ENCODE measurements at places on chromosomes 1 and 21.

DNA sequence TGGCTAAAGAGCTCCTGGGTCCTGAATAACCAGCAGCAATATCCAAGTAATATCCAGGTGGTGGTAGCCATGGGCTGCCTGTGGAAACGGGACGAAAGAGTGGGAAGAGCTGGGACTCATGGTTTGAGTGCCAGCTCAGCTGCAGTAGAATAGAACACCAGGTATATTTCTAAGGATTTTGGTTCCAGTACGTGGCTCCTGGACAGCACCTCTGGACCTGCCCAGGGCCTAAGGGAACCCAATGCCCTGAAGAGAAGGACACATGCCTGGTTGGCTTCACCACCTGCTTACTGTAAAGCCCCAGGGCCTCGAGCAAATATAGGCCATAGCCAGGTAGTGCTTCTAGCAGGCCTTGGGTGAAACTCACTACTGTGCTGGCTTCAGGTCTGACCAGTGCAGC is 566.7 kb downstream of the KIF26B start:
- no peak for DNase-seq

- peak; percentile 48 for DNase-seq
Measured at GRCh38 chr1:44677201-44677766, 2.8 kb downstream of the ARMH1 start.

DNA sequence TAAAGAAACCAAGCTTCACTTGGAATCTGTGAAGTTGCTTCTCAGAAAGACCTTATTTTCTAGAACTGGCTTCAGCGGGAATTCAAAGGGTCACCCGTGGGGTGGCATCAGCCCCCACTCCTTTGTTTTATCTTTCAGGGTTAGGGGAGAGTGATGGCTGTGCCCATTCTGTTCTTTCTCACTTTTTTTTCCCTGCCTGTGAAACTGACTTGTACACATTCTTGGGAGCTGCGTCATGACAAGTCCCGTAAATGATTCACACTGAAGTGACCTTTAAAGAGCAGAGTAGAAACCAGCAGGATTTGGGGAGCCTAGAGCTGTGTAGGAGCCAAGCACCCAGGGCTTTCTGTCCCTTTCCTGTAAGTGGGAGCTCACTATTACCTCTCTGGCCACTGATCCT is 43.8 kb downstream of the SLC44A3 start:
- DNase-seq = no peak

DNA sequence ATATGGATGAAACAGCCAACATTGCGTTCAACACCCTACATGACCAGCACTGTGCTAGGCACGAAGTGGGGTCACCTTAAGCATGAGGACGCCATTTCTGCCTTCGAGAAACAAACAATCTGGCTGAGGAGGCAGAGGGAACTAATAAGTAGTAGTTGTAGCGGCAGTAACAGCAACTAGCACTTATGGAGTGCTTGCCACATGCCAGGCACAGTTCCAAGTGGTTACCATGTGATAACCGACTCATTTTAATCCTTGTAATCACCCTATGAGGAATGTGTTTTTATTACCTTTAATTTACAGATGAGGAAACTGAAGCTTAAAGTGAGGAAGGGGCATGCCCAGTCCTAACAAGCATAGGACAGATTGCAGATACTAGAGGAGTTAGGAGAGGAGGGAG is 33.7 kb downstream of the KCND3 start:
- DNase-seq = no peak

- peak; percentile 45 for DNase-seq
Measured at GRCh38 chr21:32826329-32827167, 55.0 kb upstream of the PAXBP1 start.

DNA sequence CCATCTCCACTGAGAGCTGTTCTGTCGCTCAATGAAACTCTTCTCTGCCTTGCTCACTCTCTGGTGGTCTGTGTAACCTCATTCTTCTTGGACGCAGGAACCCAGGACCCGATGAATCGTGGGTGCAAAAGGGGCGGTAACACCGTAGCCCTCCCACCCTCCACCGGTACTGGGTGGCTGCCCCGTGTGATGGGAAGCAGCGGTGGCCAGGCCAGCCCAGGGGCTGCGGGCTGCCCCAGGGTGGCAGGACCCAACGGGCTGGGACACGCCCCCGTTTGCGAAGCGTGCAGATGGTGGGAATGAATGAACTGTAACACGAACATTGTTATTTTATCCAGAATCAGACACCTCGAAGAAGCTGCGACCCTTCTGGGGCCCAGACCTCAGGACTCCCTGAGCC is 92.3 kb upstream of the BACE2 start:
- DNase-seq = no peak

DNA sequence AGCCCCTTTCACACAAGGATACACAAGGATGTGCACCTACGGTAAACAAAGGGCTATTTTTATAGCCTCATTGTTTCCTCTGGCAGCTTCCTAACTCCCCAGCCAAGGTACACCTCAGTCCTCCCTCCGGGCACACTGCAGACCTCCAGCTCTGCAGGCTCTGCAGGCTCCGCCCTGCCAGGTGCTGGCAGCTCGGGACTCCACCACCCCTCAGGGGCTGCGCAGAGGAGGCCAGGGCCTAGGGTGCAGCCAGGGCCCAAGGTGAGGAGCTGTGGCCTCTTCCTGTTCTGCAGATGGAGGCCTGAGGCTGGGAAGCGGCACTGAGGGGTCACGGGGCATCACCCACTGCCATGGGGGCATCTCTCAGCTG is 19.8 kb upstream of the CLSTN1 start:
- DNase-seq = peak; percentile 34

GRCh38 chr1:243260221-243260880 is 4.5 kb downstream of the SDCCAG8 start:
- no peak for DNase-seq

DNA sequence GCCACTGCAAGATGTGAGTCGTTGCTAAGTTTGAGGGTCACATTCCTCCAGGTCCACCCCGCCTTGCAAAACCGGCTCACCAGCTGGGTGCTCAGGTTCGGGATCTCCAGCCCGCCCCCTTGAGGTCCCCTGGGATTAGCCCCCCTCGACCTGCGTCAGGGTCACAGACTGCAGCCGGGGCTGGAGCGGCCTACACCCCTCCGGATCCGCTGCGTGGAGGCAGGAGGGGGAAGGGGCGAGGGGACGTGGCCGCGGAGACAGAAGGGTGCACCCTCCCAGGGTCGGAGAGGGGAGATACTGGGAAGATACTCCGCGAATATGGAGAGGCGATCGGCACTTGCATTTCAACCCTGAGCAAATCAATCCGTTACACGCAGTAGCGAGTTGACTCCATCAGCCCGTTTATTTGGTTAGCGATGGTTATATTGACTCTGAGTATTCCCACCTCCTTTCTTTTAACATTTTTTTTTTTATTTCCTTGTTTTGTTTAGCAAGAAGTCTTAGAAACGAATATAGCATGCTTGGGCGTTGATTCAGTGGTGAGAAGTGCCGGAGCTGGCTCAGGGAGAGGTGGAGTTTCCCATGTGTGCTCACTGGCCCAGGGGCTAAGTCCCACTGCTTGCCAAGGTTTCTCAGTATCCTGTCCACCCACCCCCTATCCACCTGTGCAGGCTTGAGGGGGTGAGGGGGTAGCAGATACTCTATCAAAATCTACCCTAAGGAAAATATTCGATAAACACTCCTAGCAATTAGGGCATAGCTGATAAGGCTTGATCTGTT is 997 bp downstream of the IFNAR2 start:
- no peak for DNase-seq

DNA sequence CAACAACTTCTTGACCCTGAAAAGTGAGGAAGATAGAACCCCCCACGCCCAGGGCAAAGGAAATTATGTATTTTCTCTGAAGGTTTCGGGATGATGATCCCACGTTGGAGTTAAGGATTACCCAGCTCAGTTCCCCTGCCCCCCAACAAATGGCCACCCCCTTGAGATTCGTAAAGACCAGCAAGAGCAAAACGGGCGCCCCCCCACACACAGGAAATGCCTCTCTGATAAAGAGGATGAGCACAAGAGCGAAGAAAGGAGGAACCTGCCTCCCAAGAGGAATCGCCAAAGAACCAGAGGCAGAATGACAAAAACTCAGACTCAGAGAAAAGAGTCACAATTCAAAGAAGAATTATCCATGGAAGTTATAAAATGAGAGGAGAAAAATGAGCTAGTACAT is 576.9 kb downstream of the MATN1 start:
- DNase-seq = no peak

GRCh38 chr1:224378855-224379631 is 22.4 kb downstream of the CNIH4 start:
- DNase-seq = no peak

DNA sequence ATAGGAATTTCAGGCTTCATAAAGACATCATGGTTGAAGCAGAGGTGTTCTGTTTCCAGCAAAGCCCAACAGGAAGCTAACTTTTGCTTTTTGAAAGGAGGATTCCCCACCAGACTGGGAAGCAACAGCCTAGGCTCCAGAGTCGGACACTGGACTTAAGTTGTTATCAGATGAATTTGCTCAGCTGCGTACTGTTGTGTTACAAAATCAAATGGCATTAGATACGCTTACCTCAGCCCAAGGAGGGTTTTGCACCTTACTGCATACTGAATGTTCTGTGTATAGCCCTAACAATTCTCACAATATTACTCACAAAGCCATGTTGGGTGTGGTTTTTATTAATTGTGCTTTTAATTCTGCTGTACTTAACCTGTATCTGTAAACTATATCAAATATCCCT is 547 bp upstream of the CHIA start:
- peak; percentile 2 for DNase-seq

- no peak for DNase-seq
Measured at GRCh38 chr21:43279578-43279894, 110.7 kb downstream of the CRYAA start.

- no peak for DNase-seq
Measured at GRCh38 chr21:31305888-31306287, 38.2 kb downstream of the TIAM1 start.
